ENCODE measurements at places on chromosomes 5 and 9.

- DNase-seq = no peak
Measured at GRCh38 chr9:2601785-2602378, 19.7 kb upstream of the VLDLR start.

GRCh38 chr5:96244696-96245095 is 188.4 kb downstream of the PCSK1 start:
- no peak for DNase-seq

DNA sequence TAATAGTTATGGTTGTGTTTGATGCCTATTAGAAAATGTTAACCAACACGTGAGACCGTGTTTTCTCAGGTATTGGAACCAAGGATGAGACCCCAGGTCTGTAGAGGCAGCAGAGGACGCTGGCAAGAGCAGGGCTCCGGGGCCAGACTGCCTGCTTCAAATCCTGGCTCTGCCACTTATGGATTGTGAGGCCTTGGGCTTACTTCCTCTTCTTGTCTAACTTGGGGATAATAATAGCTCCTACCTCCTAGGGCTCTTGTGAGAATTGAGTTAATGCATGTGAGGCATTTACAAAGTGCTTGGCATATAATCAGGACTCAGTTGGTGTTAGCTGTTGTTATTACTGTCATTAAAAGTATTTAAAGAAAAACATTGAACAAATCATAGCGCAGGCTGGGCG is 85.5 kb upstream of the PITX1 start:
- DNase-seq = no peak

- no peak for DNase-seq
Measured at GRCh38 chr9:17900606-17901005, 321.7 kb downstream of the SH3GL2 start.

DNA sequence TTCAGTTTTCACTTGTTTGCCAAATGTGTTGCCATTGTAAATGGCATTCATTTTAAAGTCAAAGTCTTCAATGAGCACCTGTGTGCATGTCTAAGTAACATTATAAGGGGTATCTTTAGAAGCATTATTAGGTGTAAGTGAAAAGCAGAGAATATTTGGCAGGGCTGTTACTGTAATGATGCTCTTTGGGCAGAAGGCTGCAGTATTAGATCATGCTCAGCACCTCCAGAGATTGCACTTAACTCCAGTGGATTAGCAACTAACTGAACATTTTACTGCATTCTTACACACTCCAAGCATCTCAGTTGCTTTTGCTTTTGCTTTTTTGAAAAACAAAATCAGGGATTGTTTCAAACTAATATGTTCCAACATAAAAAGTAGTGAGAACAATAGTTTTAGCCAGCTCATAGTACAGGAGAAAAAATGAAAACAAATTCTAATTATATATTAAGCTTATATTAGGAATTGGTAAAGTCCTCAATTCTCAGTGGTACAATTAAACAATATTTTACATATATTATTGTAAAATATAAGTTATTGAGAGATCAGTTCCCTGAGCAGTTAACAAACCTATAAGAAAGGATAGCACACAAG is 1740.9 kb upstream of the CDH9 start:
- no peak for DNase-seq

GRCh38 chr9:120109242-120109641 is 470.7 kb downstream of the CDK5RAP2 start:
- no peak for DNase-seq

GRCh38 chr9:20384642-20385041 is 237.7 kb downstream of the MLLT3 start:
- DNase-seq = no peak

GRCh38 chr5:1793966-1794900 is 5.4 kb downstream of the MRPL36 start:
- DNase-seq = no peak

GRCh38 chr9:92762196-92762595 is 2.4 kb downstream of the BICD2 start:
- DNase-seq = no peak

DNA sequence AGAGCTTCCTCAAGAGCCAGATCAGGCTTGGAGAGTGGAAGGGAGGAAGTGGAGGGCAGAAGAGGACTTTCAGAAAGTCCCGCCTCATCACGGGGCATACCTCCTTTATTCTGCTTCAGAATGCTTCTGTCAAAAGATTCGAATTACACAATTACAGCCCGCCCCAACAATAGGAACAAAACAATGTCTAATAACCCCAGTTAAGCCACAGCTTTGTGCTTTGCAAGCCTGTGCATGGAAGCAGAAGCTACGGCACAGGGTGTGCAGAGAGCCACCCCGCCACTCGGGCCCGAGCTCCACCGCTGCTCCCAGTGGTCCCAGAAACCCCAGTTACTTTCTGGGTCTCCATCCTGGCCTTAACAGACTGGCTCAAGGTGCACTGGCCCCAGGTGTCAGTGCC is 23.5 kb downstream of the HNRNPH1 start:
- no peak for DNase-seq
